Left lung (tissue), 14 donors: ENCODE measurements at places on chromosomes 7 and 10.

DNA sequence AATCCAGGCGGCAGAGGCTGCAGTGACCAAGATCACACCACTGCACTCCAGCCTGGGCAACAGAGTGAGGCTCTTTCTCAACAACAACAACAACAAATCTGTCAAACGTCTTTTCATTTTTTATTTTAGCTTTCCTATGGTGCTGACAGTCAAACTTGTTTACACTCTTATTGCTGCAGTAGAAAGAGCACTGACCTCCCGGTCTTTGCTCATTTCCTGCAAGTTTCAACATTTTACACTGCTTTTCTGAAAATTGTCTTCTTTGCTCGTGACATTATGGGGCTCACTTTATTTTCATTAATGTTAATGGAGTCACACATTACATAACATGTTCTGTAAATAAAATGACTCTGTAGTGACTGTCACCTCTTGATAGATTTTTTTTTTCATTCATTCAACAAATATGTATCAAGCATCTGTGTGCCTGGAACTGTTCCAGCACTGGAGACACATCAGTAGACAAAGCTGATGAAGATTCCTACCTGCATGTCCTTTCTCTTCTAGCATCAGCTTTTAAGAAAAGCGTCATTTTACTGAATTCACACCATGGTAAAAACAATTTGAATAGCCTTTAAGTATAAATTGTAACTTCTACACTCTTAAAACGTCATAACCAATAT, 277.3 kb downstream of the CELF2 start:
- H3K36me3 ChIP-seq, result peaks cover 93% of the 10 kb centered on the region
- no peaks in the 10 kb centered on the region for H3K4me1 ChIP-seq
- no peak overlapping the region for H3K27ac ChIP-seq
- DNase-seq, result no peak
- H3K4me3 ChIP-seq, result no peak overlapping the region

- DNase-seq, result no peak
- H3K27me3 ChIP-seq, result no peaks in the 10 kb centered on the region
- H3K36me3 ChIP-seq, result no peaks in the 10 kb centered on the region
- H3K4me1 ChIP-seq, result no peaks in the 10 kb centered on the region
Measured at GRCh38 chr10:67784474-67784873, 53.5 kb downstream of the DNAJC12 start.

- no peak for DNase-seq
- H3K27me3 ChIP-seq, result peaks cover 16% of the 10 kb centered on the region
- H3K4me3 ChIP-seq, result no peak overlapping the region
- no peaks in the 10 kb centered on the region for H3K36me3 ChIP-seq
- no peaks in the 10 kb centered on the region for H3K4me1 ChIP-seq
- no peak overlapping the region for H3K27ac ChIP-seq
Measured at GRCh38 chr10:69828144-69828870, 26.6 kb downstream of the COL13A1 start.

GRCh38 chr10:126247446-126247975, 140.8 kb downstream of the ADAM12 start:
- H3K4me3 ChIP-seq, result no peak overlapping the region
- no peak for DNase-seq
- no peaks in the 10 kb centered on the region for H3K4me1 ChIP-seq
- peak overlapping the region; percentile 66 for H3K27ac ChIP-seq
- no peaks in the 10 kb centered on the region for H3K36me3 ChIP-seq
- H3K27me3 ChIP-seq, result no peaks in the 10 kb centered on the region
